A673 (cell line): ENCODE measurements at places on chromosomes 1 and 21. TPM values are rescaled to one million over a fixed set of nuclear protein-coding genes. Genes with fewer than 3 reads are reported as not detected.

DNA sequence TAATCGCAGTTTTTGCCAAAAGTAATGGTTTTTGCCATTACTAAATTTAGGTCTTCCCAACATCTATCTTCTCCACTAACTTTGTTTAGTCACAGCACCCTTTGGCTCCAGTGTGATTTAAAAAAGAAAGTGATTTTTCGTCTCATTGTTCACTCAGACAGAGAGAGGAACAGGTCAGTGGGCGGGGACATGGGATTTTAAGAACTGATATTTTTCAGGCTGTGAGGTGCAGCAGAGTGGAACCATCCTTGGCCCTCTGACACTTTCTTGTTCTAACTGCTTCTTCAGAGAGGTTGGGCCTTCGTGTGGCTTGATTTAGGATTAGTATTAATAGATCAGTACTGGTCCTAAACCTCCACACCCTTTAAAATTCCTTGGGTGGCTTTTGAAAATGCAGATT is 38.8 kb downstream of the CASQ2 start:
- DNase-seq = no peak
- H3K27me3 ChIP-seq = no peaks in the 10 kb centered on the region
- H3K36me3 ChIP-seq = no peaks in the 10 kb centered on the region
- no peak overlapping the region for H3K4me3 ChIP-seq
- H3K4me1 ChIP-seq = no peaks in the 10 kb centered on the region

Gene FMO1
- total RNA-seq = not detected in 2 replicates

Gene AQP10
- total RNA-seq = not detected in 2 replicates

Gene SMIM1
- 0.81 and 1.5 TPM in 2 replicates for total RNA-seq

- H3K36me3 ChIP-seq = no peaks in the 10 kb centered on the region
- no peak for DNase-seq
- peaks cover 14% of the 10 kb centered on the region for H3K4me1 ChIP-seq
- H3K4me3 ChIP-seq = no peak overlapping the region
These were observed 286.1 kb downstream of the LRRC40 start for GRCh38 chr1:69919129-69919921.

DNA sequence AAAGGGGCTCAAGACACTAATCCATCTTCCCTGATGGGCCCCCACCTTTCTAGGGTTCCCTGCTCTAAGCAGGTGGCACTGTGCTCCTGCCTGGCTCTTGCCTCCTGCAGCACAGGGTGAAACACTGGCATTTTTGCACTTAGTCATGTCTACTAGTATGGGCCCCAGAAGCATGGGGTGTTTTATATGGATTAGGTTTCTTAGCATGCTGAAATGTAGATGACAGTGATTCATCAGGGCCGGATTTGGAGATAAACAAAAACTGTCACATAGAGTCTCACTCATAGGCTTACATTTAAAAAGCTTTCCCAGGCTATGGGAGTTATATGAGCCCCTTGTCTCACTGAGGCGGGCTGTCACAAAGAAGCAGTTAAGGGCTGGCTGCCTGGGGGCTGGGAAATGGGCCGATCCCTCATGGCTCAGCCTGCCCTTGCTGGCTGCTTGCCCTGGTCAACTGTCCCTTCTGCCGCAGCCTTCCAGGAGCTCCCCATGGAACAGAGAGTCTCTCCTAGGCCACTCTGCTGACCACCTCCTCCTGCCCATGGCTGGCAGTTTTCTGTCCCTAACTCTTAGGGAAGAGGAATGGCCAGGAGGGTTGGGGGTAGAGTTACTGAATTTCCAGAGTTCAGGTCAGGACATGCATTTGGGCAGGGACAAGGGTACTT is 6.5 kb downstream of the GALNT2 start:
- no peaks in the 10 kb centered on the region for H3K27me3 ChIP-seq
- no peaks in the 10 kb centered on the region for H3K36me3 ChIP-seq
- H3K27ac ChIP-seq = peak overlapping the region; percentile 22
- DNase-seq = peak; percentile 83
- no peak overlapping the region for H3K4me3 ChIP-seq
- H3K4me1 ChIP-seq = peaks cover 37% of the 10 kb centered on the region

DNA sequence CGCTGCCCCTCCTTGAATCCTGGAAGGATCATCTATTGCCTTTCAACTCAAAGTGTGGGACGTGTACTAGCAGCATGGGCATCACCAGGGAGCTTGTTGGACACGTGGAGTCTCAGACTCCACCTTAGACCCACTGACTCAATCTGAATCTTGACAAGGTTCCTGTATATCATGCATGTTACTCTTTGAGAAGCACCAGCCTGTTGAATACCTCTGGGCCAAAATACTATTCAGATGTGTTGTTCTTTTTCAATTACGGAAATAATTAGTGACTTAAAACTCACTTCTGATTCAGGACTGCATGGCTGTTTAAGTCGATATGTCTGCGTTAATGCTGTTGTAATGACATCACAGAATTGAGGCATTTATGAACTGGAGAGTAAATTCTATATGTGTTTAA is 70.8 kb downstream of the ST6GALNAC3 start:
- H3K27ac ChIP-seq = no peak overlapping the region
- no peaks in the 10 kb centered on the region for H3K4me1 ChIP-seq
- no peak for DNase-seq
- no peaks in the 10 kb centered on the region for H3K27me3 ChIP-seq
- H3K4me3 ChIP-seq = no peak overlapping the region
- no peaks in the 10 kb centered on the region for H3K36me3 ChIP-seq

Gene ZNF695
- total RNA-seq = 14.1 and 15.9 TPM in 2 replicates

Gene TTC39A
- 3.1 and 5.1 TPM in 2 replicates for total RNA-seq

Gene AGTRAP
- 23.6 and 33.5 TPM in 2 replicates for total RNA-seq

DNA sequence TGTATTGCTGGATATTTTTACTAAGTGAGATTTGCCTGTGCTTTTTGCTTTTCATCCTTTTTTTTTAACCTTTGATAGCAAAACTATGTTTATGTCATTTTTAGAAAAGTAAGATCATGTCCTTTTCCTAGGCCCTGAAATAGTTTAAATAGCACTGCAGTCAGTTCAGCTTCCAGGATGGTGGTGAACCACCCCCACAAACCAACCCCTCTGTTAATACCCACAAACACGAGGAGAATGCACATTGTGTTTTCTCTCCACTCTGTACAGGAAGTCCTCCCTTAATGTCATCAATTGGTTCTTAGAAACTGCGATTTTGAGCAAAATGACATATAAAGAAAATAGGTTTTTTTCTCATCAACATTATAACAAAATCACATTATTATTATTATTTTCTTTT is 117.7 kb upstream of the DSCAM start:
- no peaks in the 10 kb centered on the region for H3K36me3 ChIP-seq
- no peak overlapping the region for H3K4me3 ChIP-seq
- H3K27ac ChIP-seq = no peak overlapping the region
- H3K27me3 ChIP-seq = no peaks in the 10 kb centered on the region
- no peak for DNase-seq

DNA sequence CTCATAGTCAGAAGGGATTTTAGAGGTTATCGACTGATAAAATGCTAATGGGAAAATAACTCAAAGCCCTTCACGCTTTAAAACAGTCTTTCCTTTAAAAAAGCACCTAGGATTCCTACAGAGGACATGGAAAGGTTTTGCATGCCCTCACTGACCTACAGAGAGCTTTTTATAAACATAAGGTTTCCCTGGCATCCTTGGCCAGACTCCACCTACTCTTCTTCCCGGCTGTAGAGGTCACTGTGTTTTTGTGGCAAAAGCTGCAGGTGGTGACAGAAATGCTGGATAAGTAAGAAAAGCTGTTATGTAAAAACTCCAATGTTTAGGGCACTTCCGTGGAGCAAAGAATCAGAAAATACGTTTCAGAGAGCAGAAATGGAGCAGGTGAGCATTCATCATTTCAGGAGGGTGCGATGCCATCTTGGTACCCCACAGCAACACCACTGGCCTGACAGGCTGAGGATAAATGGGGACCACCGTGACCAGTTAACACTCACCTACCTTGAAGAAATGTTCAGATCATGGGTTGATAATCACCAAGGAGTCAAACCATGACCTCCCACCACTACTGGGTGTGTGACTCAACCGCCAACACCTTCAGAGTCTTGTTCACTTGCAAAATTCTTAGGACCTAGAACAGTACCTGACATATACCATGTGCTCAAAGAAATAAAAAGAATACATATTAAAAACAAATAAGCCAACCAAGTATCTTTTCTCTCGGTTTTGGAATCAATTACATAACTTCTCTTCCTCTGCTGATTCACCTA is 46.6 kb downstream of the SSBP3 start:
- no peak overlapping the region for H3K27ac ChIP-seq
- H3K27me3 ChIP-seq = no peaks in the 10 kb centered on the region

DNA sequence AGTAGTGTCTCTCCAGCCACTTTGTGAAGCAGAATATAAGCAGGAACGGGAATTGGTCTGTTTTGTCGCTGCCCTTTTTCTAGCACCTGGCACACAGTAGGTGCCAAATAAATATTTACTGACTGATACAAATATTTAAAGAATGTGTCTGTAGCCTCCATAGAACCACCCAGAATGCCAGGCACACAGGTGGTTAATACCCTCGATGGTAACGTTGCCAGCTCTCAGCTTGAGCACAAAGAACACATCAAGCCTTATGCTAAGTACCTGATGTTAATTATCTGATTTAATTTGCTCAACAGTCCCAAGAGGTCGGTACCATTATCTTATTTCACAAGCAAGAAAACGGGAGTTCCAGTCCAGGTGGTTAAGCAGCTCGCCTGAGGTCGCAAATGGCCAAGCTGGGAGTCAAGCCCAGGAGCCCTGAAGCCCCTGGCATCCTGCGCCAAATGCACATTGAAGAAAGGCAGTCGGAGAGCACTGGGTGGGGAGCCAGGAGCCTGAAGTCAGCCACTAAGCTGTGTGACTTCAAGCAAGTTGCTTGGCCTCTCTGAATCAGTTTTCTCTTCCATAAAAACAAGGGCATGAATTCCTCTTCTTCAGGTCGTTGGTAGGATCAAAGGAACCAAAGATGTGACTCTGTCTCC is 26.4 kb downstream of the HSPG2 start:
- no peaks in the 10 kb centered on the region for H3K4me1 ChIP-seq
- DNase-seq = no peak
- H3K4me3 ChIP-seq = no peak overlapping the region
- no peaks in the 10 kb centered on the region for H3K27me3 ChIP-seq

Gene DYNLT5
- not detected in 2 replicates for total RNA-seq

Gene LAMC2
- 0.11 and 0.26 TPM in 2 replicates for total RNA-seq

DNA sequence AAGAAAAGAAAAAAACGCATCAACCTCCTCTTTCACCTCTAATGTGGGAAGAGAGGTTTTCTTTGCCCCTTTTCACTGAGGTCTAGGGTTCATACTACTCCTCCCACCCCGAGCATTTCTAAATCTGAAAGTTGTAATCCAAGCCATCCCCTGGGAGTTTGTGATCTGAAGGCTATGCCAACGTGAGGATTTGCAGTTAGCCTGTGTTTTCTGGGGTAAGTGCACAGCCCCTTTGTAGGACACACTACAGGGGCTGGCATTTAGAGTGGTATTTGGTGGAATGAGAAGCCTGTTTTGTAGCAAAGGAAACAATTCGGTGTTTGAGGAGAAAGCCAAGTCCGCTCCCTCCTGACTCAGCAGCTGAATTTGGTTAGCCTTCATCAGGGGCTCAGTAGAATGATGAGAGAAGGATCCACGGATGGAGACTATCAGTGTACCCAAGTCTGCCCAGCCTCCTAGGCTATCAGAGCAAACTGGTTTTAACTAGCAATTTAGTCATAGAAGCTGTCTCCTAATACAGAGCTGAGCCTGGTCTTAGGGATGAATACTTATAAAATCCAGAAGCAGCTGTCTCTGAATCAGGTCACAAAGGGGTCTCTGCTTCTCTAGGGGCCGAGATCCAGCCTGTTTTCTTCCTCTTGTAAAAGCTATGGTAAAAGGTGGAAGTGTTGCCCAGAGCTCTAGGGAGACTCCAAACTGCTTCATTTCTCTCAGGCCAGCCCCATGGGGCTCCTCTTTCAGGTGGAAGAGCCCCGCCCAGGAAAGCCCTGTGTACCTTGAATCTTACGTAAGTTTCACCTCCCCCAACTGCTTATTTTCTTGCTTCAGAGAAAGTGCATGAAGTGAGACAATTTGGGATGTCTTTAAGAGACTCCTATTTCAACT is 2.1 kb downstream of the PCP4L1 start:
- peaks cover 13% of the 10 kb centered on the region for H3K4me1 ChIP-seq
- H3K36me3 ChIP-seq = no peaks in the 10 kb centered on the region
- no peak overlapping the region for H3K4me3 ChIP-seq
- no peak overlapping the region for H3K27ac ChIP-seq

DNA sequence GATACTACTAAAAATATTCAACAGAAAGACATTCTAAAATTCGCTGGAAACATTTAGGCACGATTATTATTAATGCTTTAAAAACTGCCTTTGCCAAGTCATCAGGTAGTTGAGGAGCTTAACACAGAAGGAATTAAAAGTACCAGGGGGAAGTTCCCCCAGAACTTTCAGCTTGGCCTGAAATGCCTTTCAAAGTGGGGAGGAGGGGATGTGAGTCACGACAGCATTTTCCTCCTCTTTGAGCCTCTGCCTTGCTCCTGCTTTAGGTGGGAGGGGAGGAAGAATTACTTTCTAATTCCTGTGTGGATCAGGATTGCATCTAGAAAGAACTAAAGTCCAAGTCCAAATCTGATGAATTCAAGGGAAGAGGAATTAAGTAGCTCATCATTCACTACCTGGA is 183.7 kb downstream of the CLIC6 start:
- H3K27me3 ChIP-seq = no peaks in the 10 kb centered on the region
- H3K4me1 ChIP-seq = no peaks in the 10 kb centered on the region
- H3K36me3 ChIP-seq = no peaks in the 10 kb centered on the region
- H3K4me3 ChIP-seq = no peak overlapping the region
- DNase-seq = no peak

DNA sequence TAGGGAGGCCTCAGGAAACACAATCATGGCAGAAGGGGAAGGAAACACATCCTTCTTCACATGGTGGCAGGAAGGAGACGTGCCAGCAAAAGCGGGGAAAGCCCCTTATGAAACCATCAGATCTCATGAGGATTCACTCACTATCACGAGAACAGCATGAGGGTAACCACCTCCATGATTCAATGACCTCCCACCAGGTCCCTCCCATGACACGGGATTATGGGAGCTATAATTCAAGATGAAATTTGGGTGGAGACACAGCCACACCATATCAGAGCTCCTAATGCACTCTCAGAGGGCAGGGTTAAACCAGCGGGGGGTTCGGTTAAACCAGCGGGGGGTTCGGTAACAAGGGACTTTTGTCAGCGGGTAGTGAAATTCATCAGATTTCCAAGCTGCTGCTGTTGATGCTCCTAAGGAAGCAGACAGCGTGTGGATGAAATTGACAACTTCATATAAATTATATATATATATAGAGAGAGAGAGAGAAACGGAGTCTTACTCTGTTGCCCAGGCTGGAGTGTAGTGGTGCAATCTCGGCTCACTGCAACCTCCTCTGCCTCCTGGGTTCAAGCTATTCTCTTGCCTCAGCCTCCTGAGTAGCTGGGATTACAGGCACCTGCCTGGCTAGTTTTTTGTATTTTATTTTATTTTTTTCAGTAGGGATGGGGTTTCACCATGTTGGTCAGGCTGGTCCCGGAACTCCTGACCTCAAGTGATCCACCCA is 4.2 kb downstream of the CSTB start:
- H3K36me3 ChIP-seq = peaks cover 23% of the 10 kb centered on the region
- H3K27me3 ChIP-seq = no peaks in the 10 kb centered on the region
- H3K27ac ChIP-seq = peak overlapping the region; percentile 49
- no peak overlapping the region for H3K4me3 ChIP-seq

- H3K27ac ChIP-seq = no peak overlapping the region
- H3K36me3 ChIP-seq = no peaks in the 10 kb centered on the region
- H3K4me3 ChIP-seq = no peak overlapping the region
These were observed 166.2 kb downstream of the TOMM20 start for GRCh38 chr1:234962340-234962989.

Gene ENAH
- total RNA-seq = 171 and 186 TPM in 2 replicates

Gene PLA2G2F
- not detected in 2 replicates for total RNA-seq

- no peaks in the 10 kb centered on the region for H3K4me1 ChIP-seq
- no peaks in the 10 kb centered on the region for H3K36me3 ChIP-seq
- H3K27ac ChIP-seq = no peak overlapping the region
- peak; percentile 68 for DNase-seq
- H3K4me3 ChIP-seq = no peak overlapping the region
These were observed 27.7 kb downstream of the CR1L start for GRCh38 chr1:207672522-207673130.
